ENCODE measurements at places on chromosomes 13 and 19.

DNA sequence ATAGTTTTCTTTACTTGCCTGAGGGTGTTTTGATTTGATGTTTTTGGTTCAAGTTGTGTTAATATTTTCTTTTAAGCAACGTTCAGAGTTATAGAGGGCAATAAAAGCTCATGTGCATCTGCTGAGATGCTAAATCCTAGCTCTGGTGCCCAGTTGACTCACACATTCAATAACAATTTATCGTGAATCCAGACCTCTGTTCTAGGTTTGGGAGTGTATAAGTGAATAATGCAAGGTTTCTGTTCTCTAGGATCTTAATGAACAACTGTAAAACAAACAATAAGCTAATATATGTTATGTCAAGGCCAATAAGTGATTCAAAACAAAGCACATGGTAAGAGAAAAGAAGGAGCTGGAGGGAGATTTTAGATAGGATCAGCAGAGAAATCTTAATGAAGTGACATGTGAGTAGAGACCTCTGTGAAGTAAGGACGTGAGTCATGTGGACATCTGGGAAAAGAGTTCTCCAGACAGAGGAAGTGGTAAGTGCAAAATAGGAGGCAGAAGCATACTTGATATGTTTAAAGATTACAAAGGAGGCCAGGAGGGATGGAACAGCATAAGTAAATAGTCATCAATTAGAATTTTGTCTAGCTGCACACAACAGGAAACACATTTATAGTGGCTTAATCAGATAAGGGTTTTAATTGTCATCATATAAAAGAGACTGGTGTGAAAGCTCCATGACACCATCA, 278.5 kb upstream of the HTR2A start:
- no peak for DNase-seq

DNA sequence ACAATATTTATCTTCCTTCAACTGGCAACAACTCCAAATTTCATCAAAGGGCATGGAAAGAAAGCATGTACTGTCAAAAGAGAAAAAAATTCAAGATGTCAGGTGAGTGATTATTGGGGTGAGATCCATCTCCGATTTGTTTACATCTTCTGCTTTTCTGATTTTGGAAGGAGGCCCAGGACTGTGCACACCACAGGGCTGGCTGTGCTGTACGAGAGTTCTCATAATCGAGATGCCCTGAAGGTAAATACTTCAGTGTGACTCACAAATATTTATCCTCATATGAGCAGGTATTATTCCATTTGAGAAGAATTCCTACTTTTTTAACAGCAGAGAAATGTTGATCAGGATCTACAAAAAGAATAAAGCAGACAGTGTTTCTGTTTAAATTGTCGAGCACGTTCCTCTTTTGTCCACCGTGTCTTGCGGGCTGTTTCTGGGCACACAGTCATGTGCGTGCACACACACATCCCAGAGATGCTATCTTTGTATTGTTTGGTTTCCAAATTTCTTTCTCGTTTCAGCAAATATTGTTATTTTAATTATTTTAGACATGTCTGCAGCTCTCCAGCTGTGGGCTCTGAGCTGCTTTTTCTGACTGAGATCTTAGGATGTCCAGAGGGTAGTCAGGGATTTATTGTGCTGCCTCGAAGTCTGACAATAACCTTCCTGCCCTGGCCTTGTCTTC, 103.8 kb downstream of the KL start:
- no peak for DNase-seq

DNA sequence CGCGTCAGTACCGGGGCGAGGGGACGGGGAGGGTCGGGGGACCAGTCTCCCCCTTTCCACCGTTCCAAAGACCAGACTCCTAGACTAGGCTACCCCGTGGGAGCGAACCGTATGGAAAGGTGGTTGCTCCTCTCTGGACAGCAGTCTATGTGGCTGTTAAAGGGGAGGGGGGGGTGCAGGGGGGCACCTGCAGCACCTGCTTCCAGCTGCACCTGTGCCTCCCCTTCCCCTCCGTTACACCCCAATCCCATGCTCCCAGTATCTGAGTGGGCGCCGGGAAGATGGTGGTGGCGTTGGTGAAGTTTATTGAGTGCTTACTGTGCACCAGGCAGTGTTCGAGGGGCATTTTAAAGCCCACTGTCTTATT, 557 bp downstream of the ZNF524 start:
- DNase-seq = no peak

DNA sequence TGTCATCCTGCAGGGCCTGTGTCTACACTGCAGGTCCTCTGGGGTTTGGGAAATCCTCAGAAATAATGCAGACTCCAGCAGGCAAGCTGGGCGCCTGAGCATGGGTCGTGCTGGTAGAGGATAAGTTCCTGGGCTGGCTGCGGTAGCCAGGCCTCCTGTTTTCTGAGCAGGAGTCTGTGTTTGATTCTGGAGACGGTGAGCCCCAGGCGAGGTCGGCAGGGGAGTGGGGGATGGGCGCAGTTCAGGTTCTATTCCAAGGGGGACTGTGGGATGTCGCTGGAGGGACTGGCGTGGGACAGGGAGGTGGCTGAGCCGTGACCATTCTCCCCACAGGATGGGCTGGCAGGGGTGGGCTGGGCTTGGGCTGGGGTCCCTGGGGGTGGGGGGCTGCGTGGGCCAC, 154.7 kb downstream of the KDM4B start:
- DNase-seq = no peak

- DNase-seq = peak; percentile 20
Observed at GRCh38 chr19:8826371-8826770, 5.7 kb downstream of the ZNF558 start.
